ENCODE measurements at places on chromosomes 2 and 18.

GRCh38 chr18:80201739-80202138 is 45.6 kb downstream of the PARD6G start:
- H3K4me1 ChIP-seq, result no peaks in the 10 kb centered on the region
- H3K27me3 ChIP-seq, result no peaks in the 10 kb centered on the region
- no peak overlapping the region for H3K27ac ChIP-seq

DNA sequence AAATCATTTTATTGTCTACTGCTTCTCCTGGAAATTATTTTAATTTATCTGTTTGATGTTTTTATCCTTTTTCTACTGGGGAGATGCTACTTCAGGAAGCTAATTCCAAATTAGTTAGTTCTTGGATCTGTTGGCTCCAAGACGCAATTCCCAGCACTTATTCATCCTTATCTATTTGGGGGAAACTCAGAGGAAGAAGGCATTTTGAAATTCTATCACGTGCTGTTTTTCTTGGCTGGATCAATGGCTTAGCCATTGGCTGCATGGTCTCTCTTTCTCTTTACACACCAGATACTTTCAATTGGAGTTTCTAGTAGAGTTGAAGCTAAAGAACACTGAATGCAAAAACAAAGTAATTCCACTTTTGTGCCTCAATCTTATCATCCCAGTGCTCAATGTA is 98.3 kb downstream of the RAPGEF4 start:
- no peaks in the 10 kb centered on the region for H3K27me3 ChIP-seq
- H3K4me1 ChIP-seq, result no peaks in the 10 kb centered on the region
- no peak overlapping the region for H3K27ac ChIP-seq
- DNase-seq, result no peak

DNA sequence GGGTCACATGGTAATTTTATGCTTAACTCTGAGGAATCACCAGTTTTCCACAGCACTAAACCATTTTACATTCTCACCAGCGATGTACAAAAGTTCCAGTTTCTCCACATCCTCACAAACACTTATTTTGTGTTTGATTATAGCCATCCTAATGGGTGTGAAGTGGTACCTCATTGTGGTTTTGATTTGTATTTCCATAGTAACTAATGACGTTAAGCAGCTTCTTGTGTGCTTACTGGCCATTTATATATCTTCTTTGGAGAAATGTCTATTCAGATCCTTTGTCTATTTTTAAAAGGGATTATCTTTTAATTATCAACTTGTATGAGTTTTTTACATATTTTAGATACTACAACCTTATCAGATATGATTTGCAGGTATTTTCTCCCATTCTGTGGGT is 42.0 kb downstream of the CCDC150 start:
- H3K27ac ChIP-seq, result no peak overlapping the region
- H3K36me3 ChIP-seq, result no peaks in the 10 kb centered on the region
- H3K4me1 ChIP-seq, result no peaks in the 10 kb centered on the region
- no peaks in the 10 kb centered on the region for H3K27me3 ChIP-seq
- no peak for DNase-seq

GRCh38 chr2:145909766-145910165 is 1389.8 kb upstream of the ZEB2 start:
- no peak for DNase-seq
- no peak overlapping the region for H3K27ac ChIP-seq
- H3K36me3 ChIP-seq, result no peaks in the 10 kb centered on the region
- H3K4me1 ChIP-seq, result no peaks in the 10 kb centered on the region
- H3K4me3 ChIP-seq, result no peak overlapping the region
- no peaks in the 10 kb centered on the region for H3K27me3 ChIP-seq

DNA sequence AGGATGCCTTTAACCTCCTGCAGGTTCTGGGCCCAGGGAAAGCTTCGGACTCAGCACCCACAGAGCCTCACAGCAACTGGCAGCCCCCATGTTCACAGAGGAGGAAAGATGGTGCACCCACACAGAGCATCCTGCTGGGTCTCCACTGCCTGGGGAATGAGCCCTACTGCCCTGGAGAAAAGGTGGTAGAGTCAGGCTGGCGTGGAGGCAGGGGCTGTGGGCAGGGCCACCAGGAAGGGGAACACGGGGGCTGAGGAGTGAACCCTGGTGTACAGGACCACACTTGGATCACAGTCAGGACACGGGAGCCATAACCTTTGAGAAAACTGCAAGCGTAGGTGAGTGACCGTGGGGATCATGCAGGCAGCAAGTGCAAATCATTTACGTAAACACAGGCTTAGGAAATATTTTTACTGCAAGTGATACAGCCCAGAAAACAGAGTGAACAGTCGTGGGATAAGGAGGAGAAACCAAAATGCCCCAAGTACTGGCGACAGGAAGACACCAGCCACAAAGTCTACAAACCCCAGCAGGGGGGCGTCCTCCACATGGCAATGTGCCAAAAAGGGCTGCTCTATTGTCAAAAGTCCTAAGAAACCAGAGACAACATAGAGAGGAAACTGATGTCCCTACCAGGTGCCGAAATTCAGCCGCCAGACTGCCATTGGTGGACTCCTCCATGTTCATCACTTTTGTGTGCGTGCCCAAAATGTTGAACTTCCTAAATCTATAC is 27.6 kb downstream of the STAT1 start:
- peaks cover 76% of the 10 kb centered on the region for H3K36me3 ChIP-seq
- DNase-seq, result no peak
- H3K4me3 ChIP-seq, result no peak overlapping the region
- no peak overlapping the region for H3K27ac ChIP-seq

DNA sequence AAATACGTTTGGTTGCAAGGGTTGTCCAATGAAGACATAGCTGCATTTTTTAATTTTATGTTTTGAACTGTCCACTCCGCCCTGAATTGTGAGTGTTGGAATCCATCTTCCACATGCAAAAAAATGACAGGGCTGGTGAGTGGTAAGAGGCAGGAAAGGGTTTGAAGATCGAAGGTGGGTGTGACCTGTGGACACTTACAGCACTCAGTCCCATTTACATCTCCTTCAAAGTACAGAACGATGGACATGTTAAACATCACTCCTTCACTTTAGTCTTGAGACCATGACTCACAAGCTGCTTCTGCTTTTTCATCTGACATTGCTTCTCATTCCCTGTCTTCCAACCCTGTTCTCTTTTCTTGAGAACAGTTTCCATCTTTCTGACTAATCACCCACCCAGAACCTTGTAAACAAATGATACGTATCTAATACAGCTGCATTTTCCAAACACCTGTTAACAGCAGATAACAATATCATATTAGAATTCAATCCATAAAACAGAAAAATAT is 179.3 kb downstream of the ZNF516 start:
- no peak overlapping the region for H3K4me3 ChIP-seq
- DNase-seq, result no peak
- H3K27me3 ChIP-seq, result no peaks in the 10 kb centered on the region
- H3K27ac ChIP-seq, result no peak overlapping the region
- no peaks in the 10 kb centered on the region for H3K4me1 ChIP-seq

- peaks cover 88% of the 10 kb centered on the region for H3K4me1 ChIP-seq
- H3K27me3 ChIP-seq, result peaks cover 100% of the 10 kb centered on the region
- DNase-seq, result no peak
- H3K36me3 ChIP-seq, result no peaks in the 10 kb centered on the region
- no peak overlapping the region for H3K27ac ChIP-seq
- H3K4me3 ChIP-seq, result no peak overlapping the region
These were observed 1.9 kb downstream of the OTX1 start for GRCh38 chr2:63052411-63053080.

- H3K27me3 ChIP-seq, result no peaks in the 10 kb centered on the region
- H3K4me3 ChIP-seq, result no peak overlapping the region
- no peaks in the 10 kb centered on the region for H3K4me1 ChIP-seq
- H3K36me3 ChIP-seq, result no peaks in the 10 kb centered on the region
- no peak overlapping the region for H3K27ac ChIP-seq
These were observed 94.7 kb upstream of the L3MBTL4 start for GRCh38 chr18:6509417-6509816.

DNA sequence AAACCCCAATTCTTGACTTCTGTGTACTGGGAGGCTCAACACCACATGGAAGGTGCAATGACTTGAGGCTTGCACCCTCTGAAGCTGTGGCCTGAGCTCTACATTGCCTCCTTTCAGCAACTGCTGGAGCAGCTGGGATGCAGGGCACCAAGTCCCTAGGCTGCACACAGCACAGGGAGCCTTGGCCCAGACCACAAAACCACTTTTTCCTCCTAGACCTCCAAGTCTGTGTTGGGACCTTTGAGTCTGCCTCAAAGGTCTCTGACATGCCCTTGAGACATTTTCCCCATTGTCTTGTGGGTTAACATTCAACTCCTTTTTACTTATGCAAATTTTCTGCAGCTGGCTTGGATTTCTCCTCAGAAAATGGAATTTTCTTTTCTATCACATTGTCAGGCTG is 62.6 kb upstream of the KCNE4 start:
- H3K36me3 ChIP-seq, result no peaks in the 10 kb centered on the region
- no peak overlapping the region for H3K27ac ChIP-seq
- H3K4me3 ChIP-seq, result no peak overlapping the region
- no peaks in the 10 kb centered on the region for H3K27me3 ChIP-seq

DNA sequence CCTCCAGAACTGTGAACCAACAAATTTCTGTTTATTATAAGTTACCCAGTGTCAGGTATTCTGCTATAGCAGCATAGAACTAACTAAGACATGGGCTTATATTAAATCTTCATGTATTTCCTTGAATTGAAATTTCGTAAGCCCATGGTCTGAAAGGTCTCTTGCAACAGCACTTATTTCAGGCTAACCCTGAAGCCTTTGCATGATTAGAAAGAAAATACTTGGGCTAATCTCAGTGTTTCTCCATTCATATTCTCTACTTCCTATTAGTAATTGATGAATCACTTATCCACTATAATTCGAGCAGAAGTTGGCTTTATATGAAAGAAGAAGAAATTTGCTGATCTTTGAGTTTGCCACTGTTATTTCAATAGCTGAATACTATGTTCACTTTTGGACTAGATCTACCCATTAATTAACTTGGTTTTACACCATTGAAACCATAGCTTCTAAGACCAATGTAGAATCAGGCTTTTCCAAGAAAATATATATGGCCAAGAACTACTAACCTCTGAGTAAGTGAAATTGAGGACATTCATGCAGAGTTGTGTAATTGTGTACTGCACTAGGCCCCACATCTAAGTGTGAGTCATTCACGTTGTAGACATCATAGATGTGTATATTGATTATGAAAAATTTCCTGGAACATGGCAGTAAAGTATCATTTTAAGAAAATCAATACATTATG is 731.6 kb downstream of the SOCS6 start:
- no peaks in the 10 kb centered on the region for H3K4me1 ChIP-seq
- H3K27ac ChIP-seq, result no peak overlapping the region
- H3K36me3 ChIP-seq, result no peaks in the 10 kb centered on the region
- H3K27me3 ChIP-seq, result no peaks in the 10 kb centered on the region
- no peak overlapping the region for H3K4me3 ChIP-seq
- no peak for DNase-seq

- H3K4me1 ChIP-seq, result no peaks in the 10 kb centered on the region
- no peaks in the 10 kb centered on the region for H3K36me3 ChIP-seq
- H3K27me3 ChIP-seq, result no peaks in the 10 kb centered on the region
- no peak for DNase-seq
- H3K4me3 ChIP-seq, result no peak overlapping the region
These were observed 75.9 kb upstream of the SPHKAP start for GRCh38 chr2:228257379-228257778.

DNA sequence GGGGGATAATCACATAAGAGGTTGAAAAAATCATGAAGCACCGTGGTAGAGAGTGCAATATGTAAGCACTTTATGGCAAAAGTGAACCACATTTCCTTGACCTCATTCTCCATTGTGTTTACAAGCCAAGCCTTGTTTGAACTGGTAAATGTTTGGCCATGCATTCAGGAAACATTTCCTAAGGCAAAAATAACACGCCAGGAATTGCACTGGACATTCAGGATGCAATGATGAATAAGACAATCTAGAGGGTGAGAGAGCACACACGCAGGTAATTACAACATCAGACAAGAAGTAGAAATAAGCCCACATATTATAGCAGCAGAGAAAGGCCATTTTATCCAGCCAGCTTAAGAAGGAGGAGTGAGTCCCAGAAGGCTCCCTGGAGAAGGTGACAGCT is 218.0 kb upstream of the OSR1 start:
- H3K4me3 ChIP-seq, result no peak overlapping the region
- no peaks in the 10 kb centered on the region for H3K36me3 ChIP-seq
- DNase-seq, result no peak
- H3K27ac ChIP-seq, result no peak overlapping the region
- no peaks in the 10 kb centered on the region for H3K4me1 ChIP-seq

Measured in thymus (tissue), 14 donors.